Lung microvascular endothelial cell (primary cell): ENCODE measurements at places on chromosomes 2 and 18. TPM values are rescaled to one million over a fixed set of nuclear protein-coding genes. Genes with fewer than 3 reads are reported as not detected.

CHRNG gene
- total RNA-seq: not detected in 2 replicates

SLC8A1 gene
- under 0.01 and 0.44 TPM in 2 replicates for total RNA-seq

STPG4 gene
- total RNA-seq: 0.20 TPM in 1 of 2 replicates, not detected in the other

C2orf69 gene
- 6.3 TPM in 2 replicates for total RNA-seq

ADRA2B gene
- 0.22 TPM in 1 of 2 replicates, not detected in the other for total RNA-seq

CABYR gene
- 0.60 and 0.65 TPM in 2 replicates for total RNA-seq

CCDC178 gene
- total RNA-seq: not detected in 2 replicates

UPP2 gene
- not detected in 2 replicates for total RNA-seq

IGFBP5 gene
- 0.20 and 5.0 TPM in 2 replicates for total RNA-seq

ELP2 gene
- 141 and 158 TPM in 2 replicates for total RNA-seq

ZNF804A gene
- total RNA-seq: under 0.01 TPM in 1 of 2 replicates, not detected in the other

GAL3ST2 gene
- total RNA-seq: not detected in 2 replicates

SERPINB5 gene
- 0.22 TPM in 1 of 2 replicates, not detected in the other for total RNA-seq

FBXO36 gene
- 0.60 and 0.87 TPM in 2 replicates for total RNA-seq

B3GNT7 gene
- total RNA-seq: 4.4 and 20.4 TPM in 2 replicates

PAX3 gene
- total RNA-seq: under 0.01 TPM in 1 of 2 replicates, not detected in the other

SLC16A14 gene
- total RNA-seq: under 0.01 TPM in 2 replicates

ASPRV1 gene
- total RNA-seq: under 0.01 TPM in 2 replicates

ST8SIA3 gene
- total RNA-seq: not detected in 2 replicates

ASIC4 gene
- not detected in 2 replicates for total RNA-seq

UGT1A3 gene
- total RNA-seq: not detected in 2 replicates

ERMN gene
- not detected in 2 replicates for total RNA-seq

ZCCHC2 gene
- total RNA-seq: 14.6 and 16.1 TPM in 2 replicates

RTKN gene
- 11.8 and 28.4 TPM in 2 replicates for total RNA-seq

KDSR gene
- total RNA-seq: 10.7 and 17.7 TPM in 2 replicates

LYPD1 gene
- 1.1 and 1.2 TPM in 2 replicates for total RNA-seq

LAMA1 gene
- 0.20 and 0.22 TPM in 2 replicates for total RNA-seq

C2orf66 gene
- total RNA-seq: not detected in 2 replicates

RBBP8 gene
- total RNA-seq: 11.3 and 13.5 TPM in 2 replicates

HRH4 gene
- total RNA-seq: not detected in 2 replicates

FAM124B gene
- total RNA-seq: 13.3 and 64.9 TPM in 2 replicates

GPR55 gene
- not detected in 2 replicates for total RNA-seq

ABCA12 gene
- total RNA-seq: under 0.01 TPM in 1 of 2 replicates, not detected in the other

SLC11A1 gene
- under 0.01 and 0.20 TPM in 2 replicates for total RNA-seq

DSG2 gene
- 1.7 and 5.8 TPM in 2 replicates for total RNA-seq

BOK gene
- total RNA-seq: 37.7 and 113 TPM in 2 replicates

SERPINB10 gene
- not detected in 2 replicates for total RNA-seq

NGEF gene
- total RNA-seq: 0.22 TPM in 1 of 2 replicates, not detected in the other

CYB5A gene
- 18.5 and 27.8 TPM in 2 replicates for total RNA-seq

ARHGAP15 gene
- total RNA-seq: not detected in 2 replicates

PTPRN gene
- total RNA-seq: not detected in 2 replicates

OR6B2 gene
- total RNA-seq: not detected in 2 replicates

TMEM247 gene
- total RNA-seq: not detected in 2 replicates

TXNDC2 gene
- total RNA-seq: under 0.01 TPM in 1 of 2 replicates, not detected in the other

SDC1 gene
- total RNA-seq: 0.40 and 1.7 TPM in 2 replicates

TUBA3D gene
- not detected in 2 replicates for total RNA-seq

STEAP3 gene
- total RNA-seq: 4.6 and 7.2 TPM in 2 replicates

AFG3L2 gene
- 29.4 and 31.7 TPM in 2 replicates for total RNA-seq

PTGR3 gene
- 5.9 and 10.3 TPM in 2 replicates for total RNA-seq

DRC1 gene
- total RNA-seq: under 0.01 TPM in 1 of 2 replicates, not detected in the other
